Parietal lobe (tissue), 2 donors: ENCODE measurements at places on chromosomes 5 and 9. TPM values are rescaled to one million over a fixed set of nuclear protein-coding genes. Genes with fewer than 3 reads are reported as not detected.

The DNAH5 gene
- total RNA-seq: 8.1 TPM

The JMY gene
- total RNA-seq: 46.0 TPM

The KCNN2 gene
- total RNA-seq: 19.1 TPM

The CCDC112 gene
- total RNA-seq: 81.1 TPM

The PCDHA9 gene
- 42.6 TPM for total RNA-seq
